Prostate gland (tissue), 2 donors: ENCODE measurements at places on chromosomes 12 and 14. TPM values are rescaled to one million over a fixed set of nuclear protein-coding genes. Genes with fewer than 3 reads are reported as not detected.

GRCh38 chr12:15627995-15628945 lies 160.9 kb downstream of the EPS8 start:
- H3K4me1 ChIP-seq, result no peaks in the 10 kb centered on the region
- H3K4me3 ChIP-seq, result no peak overlapping the region
- peak overlapping the region; percentile 64 for H3K27ac ChIP-seq
- no peak for DNase-seq
- no peaks in the 10 kb centered on the region for H3K36me3 ChIP-seq
- H3K27me3 ChIP-seq, result no peaks in the 10 kb centered on the region

The BTG1 gene
- total RNA-seq, result 56.9 TPM

GRCh38 chr14:69901113-69901951 lies 22.1 kb downstream of the SMOC1 start:
- H3K4me1 ChIP-seq, result no peaks in the 10 kb centered on the region
- no peak overlapping the region for H3K27ac ChIP-seq
- no peaks in the 10 kb centered on the region for H3K27me3 ChIP-seq
- H3K4me3 ChIP-seq, result no peak overlapping the region
- DNase-seq, result no peak
- H3K36me3 ChIP-seq, result no peaks in the 10 kb centered on the region

The HOXC11 gene
- not detected for total RNA-seq

The OAS1 gene
- 8.2 TPM for total RNA-seq

GRCh38 chr14:29403091-29403490 lies 524.6 kb downstream of the PRKD1 start:
- no peaks in the 10 kb centered on the region for H3K4me1 ChIP-seq
- H3K4me3 ChIP-seq, result no peak overlapping the region
- H3K27me3 ChIP-seq, result no peaks in the 10 kb centered on the region
- H3K27ac ChIP-seq, result no peak overlapping the region
- H3K36me3 ChIP-seq, result no peaks in the 10 kb centered on the region
- no peak for DNase-seq

The HOXC4 gene
- not detected for total RNA-seq

The OTOGL gene
- total RNA-seq, result 0.59 TPM

- no peaks in the 10 kb centered on the region for H3K4me1 ChIP-seq
- no peaks in the 10 kb centered on the region for H3K27me3 ChIP-seq
- peak; percentile 26 for DNase-seq
- no peaks in the 10 kb centered on the region for H3K36me3 ChIP-seq
- no peak overlapping the region for H3K4me3 ChIP-seq
Observed at GRCh38 chr12:55847603-55848291, 5.0 kb upstream of the MMP19 start.

DNA sequence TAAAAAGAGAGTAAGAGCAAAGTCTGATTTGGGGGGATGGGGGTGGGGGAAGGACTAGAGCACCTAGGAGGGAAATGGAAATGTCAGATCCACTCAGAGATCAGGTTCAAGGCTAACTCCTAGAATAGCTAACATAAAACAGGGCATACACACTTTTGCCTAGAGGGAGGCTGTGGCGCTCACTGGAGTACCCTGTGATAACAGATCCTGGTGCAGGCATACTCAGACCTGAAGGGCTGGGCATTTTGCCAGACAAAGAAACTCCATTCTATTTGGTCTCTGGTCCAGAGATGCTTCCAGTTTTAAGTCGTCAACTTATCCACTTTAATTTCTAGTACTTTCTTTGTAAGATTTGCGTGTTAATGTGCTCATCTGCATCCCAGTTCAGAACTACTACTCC lies 5.8 kb downstream of the CTDSP2 start:
- peaks cover 51% of the 10 kb centered on the region for H3K4me1 ChIP-seq
- no peak for DNase-seq
- H3K36me3 ChIP-seq, result no peaks in the 10 kb centered on the region
- no peak overlapping the region for H3K4me3 ChIP-seq
- H3K27ac ChIP-seq, result no peak overlapping the region

DNA sequence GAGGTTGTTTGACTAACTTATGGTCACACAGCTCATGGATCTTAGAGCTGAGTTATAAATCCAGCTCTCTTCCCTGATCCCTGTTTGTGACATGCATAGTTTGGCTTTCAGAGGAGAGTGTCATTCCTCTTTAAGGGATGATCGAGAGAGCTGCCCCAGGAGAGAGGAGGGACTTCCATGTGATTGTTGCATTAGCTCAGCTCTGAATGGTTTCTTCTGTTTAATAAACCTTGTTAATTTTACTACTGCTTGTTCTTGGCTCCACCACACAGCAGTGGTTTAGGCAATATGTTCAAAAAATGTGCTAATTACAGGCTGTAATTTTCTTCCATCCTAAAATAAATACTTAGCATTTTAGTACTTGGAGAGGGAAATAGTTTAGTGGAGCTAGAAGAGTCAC lies 152.5 kb downstream of the C12orf75 start:
- DNase-seq, result no peak
- H3K4me3 ChIP-seq, result no peak overlapping the region
- H3K27me3 ChIP-seq, result no peaks in the 10 kb centered on the region
- no peak overlapping the region for H3K27ac ChIP-seq
